ENCODE measurements at places on chromosomes 1 and 21.

GRCh38 chr1:229410692-229411433 lies 23.0 kb downstream of the ACTA1 start:
- no peak for DNase-seq

GRCh38 chr1:6599141-6599975 lies 3.3 kb downstream of the KLHL21 start:
- no peak for DNase-seq

DNA sequence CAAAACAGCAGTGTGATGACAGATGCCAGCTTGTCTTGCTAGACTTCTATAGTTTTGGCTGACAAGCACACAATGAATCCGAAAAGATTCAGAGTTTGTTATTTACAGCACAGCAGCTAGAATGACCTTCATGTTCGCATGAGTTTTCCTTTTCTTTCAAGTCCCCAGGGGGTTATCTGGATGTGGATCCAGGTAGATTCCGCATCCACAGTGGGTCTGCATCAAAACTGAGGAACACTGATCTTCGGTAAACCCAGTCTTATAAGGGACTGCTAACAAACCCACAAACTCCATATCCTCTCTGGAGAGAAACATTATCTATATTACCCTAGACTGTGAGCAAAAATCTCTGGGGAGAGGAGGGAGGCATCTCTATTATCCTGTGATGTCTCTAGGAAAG lies 69.0 kb upstream of the DEPDC1 start:
- no peak for DNase-seq

DNA sequence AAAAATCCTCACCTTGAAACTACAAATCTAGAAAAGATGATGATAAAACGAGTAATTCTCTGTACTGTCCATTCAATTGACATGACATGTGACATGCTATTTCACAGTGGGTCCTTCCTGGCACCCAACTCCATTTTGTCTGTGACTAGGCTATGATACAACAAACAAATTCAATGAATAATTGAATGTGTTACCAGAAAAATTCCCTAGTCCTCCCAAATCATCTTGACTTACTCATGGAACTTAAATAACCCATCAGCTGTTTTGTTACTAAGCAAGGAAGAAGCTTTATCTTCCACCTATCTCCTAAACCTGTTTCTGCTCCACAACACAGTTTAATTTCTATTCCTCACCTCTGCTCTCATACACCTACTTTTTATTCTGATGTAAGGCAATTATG lies 30.4 kb downstream of the B3GALNT2 start:
- no peak for DNase-seq

DNA sequence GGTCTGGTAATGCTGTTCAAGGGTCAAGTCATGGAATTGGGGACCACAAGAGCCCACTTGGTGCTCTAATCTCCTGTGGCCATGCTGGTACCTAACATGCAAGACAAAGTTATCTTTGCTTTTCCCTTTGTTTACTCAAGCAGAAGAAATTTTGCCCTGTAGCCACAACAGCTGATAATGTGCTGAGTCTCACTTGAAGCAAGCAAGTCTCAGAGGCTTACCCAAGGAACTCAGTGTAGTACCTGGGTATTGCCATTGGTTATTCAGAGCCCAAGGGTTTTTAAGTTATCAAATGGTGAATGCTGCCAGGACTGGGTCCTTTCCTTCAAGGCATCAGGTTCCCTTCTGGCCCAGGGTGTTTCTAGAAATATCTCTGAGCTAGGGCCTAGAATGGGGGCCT lies 198.9 kb upstream of the RNPC3 start:
- no peak for DNase-seq

GRCh38 chr1:241711326-241711725 lies 59.2 kb downstream of the WDR64 start:
- DNase-seq = no peak

DNA sequence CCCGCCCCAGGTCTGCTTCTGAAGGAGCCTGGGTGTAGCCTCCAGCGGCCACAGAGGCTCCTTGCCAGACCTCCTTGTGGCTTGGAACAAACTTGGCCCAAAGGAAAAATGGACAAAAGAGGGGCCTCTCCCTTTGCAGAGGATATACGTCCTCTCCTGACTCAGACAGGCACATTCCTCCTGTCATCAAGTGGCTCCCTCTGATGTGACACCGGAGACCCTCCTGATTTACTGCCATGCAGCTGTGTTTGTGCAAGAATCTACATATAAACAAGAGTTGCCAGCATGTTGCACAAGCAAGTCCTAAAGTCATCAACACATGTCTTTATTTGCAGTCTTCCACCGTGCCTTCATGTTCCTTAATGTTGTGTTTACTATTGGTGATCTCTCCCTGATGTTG lies 54.1 kb upstream of the F3 start:
- DNase-seq = peak; percentile 71

DNA sequence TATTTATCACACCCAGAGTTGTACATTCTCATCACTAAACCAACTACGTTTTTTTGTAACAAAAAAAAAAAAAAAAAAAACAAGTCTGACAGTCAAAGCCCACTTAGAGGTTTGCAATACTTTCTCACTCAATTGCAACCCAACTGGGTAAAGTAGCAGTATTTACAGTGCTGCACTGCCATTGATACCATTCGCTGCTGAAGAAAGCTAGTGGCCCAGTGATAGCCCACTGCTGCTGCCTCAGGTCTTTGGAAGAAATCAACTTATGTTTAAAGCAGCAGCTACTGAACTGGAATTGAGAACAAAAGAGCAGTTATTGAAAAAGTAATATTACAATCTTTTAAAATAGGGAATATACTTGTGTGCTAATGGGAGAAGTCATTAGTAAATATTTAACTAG lies 2.7 kb downstream of the HNRNPU start:
- DNase-seq = no peak

DNA sequence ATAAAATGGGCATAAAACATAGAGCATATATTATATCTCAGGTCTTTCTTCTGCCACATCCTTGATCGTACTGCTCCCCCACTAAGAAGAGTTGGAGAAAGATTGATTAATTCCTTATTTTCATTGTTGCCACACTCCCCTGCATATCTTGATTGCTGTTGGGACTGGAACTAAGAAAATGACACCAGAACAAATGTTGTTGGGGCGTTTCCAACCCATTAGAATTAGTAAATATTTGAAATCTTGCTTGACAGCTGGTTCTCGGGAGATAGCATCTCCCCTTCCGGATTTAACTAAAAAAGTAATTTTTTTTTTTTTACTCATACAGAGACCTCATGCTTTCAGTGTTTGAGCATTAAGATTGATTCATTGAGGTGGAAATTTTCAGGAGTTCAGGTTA lies 493.0 kb upstream of the PLXNA2 start:
- no peak for DNase-seq

GRCh38 chr1:29249170-29249691 lies 12.9 kb downstream of the PTPRU start:
- no peak for DNase-seq

DNA sequence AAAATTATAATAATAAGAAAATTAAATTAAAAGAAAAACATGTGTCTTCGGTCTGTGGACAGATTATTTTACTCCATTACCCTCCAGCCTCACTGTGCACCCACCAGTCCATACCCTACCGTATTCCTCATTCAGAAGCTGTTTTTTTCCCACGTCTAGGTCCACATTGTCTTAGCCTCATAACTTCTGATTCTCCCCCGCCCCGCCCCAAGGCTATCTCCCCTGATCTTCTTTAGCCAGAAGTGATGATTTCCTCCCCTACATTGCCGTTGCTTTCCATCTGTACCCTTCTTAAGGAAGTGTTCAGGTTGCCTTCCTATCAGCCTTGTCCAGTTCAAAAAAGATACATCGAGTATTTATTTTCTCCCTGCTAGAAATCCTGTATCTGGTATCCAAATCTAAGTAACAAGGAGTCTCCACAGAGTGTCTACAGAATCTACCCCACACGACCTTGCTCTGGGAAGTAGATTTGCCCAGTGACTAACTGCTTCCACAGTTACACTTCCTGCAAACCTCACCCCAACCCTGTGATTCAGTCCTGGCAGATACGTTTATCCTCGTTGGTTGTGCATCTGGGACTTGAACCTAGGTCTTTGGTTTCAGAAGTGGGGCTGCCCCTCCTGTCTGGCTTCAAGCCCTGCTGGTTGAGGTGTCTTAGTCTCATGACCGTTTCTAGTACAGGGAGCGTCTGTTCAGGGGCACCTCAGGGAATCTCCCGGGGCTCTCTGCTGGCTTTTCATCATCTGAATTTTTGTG lies 470.2 kb downstream of the CAMTA1 start:
- DNase-seq = no peak

- DNase-seq = no peak
These were observed 105.9 kb downstream of the KCNK2 start for GRCh38 chr1:215188302-215188950.

DNA sequence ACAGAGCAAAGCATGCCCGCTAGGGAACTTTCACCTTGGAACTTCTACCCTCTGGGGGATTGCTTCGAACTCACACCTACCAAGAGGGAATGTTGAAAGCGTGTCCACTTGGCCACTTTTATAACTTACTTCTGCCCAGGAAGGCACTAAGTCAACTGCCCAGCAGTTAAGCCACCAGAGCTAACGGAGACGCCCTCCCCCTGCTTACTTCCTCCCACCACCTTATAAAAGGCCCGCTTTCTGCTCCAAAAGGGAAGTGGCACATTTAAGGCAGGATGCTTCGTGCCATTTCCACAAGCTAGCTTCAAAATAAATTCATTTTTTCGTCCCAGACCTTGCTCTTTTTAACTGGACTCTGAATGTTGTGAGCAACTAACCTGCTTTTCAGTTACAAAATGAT lies 3.2 kb upstream of the AK2 start:
- DNase-seq = no peak

GRCh38 chr1:172746091-172746949 lies 87.4 kb downstream of the FASLG start:
- peak; percentile 95 for DNase-seq

GRCh38 chr1:237232501-237232900 lies 190.5 kb downstream of the RYR2 start:
- no peak for DNase-seq

DNA sequence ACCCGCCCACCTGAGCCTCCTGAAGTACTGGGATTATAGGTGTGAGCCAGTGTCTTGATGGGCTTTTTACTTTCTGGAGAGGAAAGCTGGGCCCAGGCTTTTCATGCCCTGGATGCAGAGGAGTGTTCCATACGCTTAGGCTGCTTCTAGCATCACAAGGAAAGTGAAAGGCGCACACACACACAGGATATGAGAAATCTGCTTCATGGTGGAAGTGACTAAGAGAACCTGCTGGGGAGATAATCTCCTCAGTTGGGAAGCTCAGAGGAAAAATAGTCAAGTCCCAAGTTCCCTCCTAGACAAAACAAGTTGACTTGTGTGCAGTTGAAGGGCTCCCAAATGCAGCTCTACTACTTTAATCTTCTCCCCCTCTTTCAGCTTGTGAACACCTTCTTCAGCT lies 2.2 kb downstream of the NUDC start:
- DNase-seq = no peak

GRCh38 chr1:112651205-112651604 lies 23.3 kb upstream of the MOV10 start:
- DNase-seq = no peak

- DNase-seq = no peak
These were observed 15.2 kb downstream of the EXTL2 start for GRCh38 chr1:100879422-100879821.

DNA sequence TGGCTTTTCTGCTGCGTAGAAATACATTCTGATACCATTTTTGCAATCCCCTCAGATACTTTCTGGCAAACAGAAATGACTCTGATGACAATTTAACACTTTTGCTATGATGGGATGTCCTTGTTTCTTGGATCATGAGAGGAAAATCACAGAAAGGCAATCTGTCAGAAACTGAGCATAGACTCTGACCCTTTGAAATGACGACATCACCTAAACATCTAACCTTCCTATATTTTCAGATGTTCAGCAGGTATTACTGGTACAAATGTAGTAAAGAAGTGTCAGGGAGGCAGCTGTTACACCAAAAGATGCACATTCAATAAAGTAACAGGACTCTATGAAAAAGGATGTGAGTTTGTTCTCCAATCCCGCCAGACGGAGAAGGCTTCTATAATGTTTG lies 13.2 kb downstream of the CLCA1 start:
- DNase-seq = no peak
